ENCODE measurements at places on chromosomes 3 and 15.

- DNase-seq, result no peak
These were observed 20.3 kb downstream of the CAND2 start for GRCh38 chr3:12816521-12817342.

DNA sequence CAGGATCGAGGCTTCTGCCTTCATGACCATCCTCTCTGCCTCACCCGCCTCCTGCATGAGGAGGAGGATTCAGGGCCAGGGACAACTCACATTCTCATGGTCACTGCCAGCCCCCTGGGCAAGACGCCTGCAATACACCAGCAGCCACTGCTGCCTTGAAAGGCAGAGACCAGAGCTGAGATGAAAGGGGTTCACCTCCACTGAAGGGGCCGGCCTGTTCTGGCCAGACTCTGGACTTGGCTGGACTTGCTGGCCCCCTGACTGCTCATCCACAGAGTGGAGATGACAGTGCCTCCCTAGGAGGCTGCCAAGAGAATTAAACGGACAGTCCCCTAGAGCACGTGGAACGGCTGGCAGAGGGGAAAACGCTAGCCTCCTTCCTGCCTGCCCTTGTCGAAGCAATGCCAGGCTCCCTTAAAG, 35.2 kb downstream of the MGLL start:
- DNase-seq, result peak; percentile 45

- DNase-seq, result no peak
These were observed 1025.1 kb downstream of the OTOL1 start for GRCh38 chr3:162521669-162522068.

GRCh38 chr3:60579734-60580133, 671.5 kb downstream of the FHIT start:
- DNase-seq, result no peak

DNA sequence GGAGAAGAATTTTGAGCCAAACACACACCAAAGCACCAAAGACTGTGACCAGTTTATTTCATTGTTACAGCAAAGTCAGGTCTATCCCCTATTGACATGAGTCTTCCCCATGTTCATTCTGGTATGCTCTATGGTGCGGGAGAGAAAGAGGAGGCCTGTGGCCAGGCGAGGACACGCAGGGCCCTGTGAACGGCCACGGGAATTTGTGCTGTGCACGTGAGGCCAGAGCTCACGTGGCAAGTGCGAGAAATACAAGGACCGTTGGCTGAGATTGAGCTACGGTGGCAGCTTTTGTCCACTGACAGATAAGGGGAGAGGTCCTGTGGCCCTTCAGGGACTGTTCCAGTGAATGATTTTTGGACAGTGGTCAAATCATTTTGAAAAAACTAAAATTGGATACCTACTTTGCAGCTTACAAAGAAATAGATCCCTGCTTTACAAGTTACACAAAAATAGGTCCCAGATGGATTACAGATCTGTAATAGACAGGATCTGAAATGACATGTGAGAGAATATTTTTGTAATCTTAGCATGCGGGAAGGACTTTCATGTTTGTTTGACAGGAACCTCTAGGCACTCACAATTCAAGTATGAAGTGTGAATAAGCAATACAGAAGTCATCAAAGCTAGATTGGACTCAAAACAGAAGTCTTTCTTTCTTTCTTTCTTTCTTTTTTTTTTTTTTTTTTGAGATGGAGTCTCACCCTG, 9.2 kb downstream of the ZSCAN2 start:
- no peak for DNase-seq

DNA sequence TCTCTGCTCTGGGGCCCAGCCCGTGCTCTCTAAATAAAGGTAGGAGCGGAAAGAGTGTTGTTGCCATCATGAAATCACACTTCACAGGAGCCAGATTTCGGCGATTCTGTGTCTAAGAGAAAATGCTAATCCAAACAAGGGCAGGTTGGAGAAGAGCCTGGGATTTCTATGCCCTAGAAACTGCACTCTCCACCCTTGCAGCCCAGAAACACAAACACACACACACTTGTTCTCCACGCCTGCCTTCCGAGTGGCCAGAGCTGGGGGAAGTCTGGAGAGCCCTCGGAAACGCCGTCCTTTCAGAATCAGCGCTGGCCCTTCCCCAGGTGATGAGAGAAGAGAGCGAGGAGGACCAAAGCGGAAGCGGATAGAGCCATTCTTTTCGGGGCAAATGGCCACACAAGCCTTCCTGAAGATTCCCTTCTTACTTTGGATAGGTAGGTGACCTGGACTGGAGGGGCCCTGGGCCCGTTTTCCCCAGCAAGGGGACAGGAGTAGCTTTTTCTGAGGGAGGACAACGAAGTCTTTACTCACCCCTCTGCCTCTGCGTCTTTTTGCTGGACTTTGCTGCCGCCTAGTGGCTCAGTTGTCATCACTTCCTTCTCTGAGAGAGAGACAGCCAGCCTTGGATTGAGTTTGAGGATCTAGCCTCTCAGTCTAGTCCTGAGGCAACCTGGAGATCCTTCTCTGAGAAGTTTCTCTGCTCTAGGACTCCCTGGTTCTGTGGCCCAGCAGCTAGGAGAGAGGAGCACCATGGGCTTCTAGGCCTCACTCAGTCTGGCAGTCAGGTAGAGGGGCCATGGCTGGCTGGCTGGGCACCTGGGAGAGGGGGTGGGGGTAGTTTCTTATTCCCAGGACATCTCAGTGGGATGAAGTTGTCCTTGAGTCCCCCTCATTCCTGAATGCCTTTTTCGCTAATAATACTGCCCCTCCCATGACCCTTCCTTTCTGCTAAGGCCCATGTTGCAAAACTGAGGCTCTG, 37.7 kb downstream of the SENP8 start:
- DNase-seq, result peak; percentile 58

DNA sequence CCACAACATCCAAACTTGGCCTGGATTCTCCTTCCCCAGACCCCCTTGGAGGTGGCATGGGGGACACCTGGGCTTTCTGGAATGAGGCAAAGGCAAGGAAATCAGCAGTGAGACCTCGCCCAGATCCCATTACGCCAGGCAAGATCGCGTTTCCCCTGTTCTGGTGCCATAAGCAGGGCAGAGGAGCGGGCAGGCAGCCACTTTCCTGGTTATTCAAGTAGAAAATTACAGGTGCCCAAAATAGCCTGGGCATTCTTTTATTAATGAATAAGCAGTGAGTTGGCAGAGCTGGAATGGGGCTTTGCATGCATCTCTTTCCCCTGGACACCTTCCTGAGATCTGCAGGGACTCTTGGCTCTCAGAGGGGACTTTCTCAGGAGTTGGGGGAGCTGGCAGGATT, 31.5 kb upstream of the FAM107A start:
- DNase-seq, result peak; percentile 20

GRCh38 chr3:52259035-52259434, 13.5 kb downstream of the PPM1M start:
- no peak for DNase-seq

- no peak for DNase-seq
These were observed 86.5 kb downstream of the ANKRD28 start for GRCh38 chr3:15711281-15711680.

GRCh38 chr3:41200669-41201021, 1.3 kb downstream of the CTNNB1 start:
- no peak for DNase-seq

DNA sequence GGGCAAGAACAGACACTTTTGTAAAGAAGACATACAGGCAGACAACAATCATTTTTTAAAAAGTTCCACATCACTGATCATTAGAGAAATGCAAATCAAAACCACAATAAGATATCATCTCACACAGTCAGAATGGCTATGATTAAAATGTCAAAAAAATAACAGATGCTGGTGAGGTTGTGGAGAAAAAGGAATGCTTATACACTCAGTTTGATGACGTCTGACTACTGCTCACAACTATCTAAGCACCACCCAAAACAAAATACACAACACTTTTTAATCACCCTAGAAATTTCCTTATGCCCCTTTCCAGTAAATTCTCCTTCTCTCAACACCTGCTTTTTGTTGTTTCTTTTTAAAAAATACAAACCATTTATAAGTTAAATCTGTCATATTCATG, 228.8 kb downstream of the ISL2 start:
- DNase-seq, result no peak

DNA sequence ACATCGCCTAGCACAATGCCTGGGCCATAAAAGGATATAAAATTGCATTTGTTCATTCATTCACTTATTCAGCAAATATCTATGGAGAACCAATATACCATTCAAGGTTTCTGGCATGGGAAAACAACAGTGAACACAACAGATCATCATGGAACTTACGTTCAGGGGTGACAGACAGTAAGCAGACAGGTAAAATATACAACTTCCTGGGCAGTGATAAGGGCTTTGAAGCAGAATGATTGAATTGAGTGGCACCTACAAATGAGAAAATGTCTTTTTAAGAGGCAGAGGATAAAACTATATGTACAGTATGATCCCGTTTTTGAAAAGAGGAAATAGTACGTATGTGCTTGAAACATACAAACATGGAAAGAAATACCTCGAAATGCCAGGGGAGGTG, 39.2 kb downstream of the CMTM7 start:
- DNase-seq, result no peak

DNA sequence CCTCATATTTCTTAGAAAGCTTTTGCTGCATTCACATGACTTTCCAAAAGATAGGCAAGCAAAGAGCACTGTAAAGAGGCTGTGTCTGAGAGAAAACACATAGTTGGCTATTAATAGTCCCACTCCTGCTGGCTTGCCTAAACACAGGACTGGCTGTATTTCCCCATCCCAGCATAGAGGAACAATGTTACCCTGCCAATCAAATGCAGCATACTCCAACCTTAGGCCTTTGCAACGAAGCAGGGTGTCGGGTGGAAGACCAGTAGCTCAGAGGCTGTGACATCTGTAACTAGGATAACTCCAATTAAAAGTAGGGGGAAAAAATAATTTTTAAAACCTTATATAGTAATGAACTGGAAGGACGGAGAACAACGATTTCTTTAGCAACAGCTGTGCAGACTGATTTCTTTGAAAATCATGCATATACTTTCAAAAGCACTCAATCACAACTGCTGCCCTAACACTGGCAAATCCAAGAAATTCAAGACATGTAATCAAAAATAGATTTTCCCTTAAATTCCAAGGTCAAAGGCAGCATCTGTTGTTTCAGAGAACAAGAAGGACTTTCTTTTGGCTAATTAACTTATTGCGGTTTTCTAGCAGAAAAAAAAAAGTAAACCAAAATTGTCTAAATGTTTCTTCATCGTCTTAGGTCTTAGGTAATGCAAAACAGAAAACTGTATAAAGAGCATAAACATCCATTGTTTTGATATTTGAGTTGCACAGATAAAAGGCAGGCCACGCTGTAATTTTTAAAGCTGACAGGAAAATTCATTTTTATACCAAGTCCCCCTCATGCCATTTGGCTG, 139.3 kb downstream of the TNIK start:
- DNase-seq, result peak; percentile 14

DNA sequence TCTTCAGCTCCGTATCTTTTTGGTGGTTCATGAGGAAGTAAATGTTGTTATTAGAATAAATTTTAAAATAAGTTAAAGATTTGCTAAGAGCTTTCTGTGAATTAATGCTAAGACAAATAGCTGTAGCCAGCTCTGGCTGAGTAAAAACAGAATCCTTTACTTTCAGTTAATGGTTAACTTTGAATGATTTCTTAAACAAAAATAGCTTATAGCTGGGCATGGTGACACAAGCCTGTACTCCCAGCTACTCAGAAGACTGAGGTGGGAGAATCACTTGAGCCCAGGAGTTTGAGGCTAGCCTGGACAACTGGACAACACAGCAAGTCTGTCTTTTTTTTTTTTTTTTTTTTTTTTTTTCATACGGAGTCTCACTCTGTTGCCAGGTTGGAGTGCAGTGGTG, 25.0 kb downstream of the TCAIM start:
- DNase-seq, result no peak

- DNase-seq, result no peak
These were observed 145.4 kb downstream of the GAP43 start for GRCh38 chr3:115768661-115769060.

- no peak for DNase-seq
These were observed 3.7 kb upstream of the SLC9C1 start for GRCh38 chr3:112297714-112298113.

DNA sequence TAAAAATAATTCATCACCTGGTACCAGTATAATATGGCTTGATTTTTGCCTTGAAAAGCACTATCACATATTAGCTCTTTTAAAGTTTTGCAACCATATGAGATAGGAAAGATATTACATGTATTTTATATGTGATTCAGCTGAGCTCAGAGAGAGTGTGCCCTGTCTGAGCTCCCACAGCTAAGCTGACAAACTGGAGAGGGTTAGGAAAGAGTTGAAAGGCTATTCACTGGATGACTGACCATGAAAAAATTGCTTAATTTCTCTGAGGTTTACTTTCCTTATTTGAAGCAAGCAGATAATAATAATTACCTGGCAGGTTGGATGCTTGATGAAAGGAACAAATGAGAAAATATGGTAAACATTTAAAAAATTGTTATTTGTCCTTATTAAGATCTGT, 97.4 kb upstream of the CCDC80 start:
- no peak for DNase-seq

- DNase-seq, result no peak
These were observed 11.9 kb downstream of the LRCH3 start for GRCh38 chr3:197802779-197803459.

GRCh38 chr3:117129516-117129915, 419.9 kb downstream of the TUSC7 start:
- no peak for DNase-seq

DNA sequence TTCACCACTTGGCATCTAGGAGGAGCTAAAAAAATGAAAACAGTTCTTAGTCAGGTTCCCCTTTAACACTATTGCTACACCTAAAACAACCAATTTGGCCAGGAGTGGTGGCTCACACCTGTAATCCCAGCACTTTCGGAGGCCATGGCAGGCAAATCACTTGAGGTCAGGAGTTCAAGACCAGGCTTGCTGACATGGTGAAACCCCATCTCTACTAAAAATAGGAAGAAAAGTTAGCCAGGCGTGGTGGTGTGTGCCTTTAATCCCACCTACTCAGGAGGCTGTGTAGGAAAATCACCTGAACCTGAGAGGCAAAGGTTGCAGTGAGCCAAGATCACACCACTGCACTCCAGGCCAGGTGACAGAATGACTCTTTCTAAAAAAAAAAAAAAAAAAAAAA, 124.1 kb downstream of the DGKG start:
- no peak for DNase-seq

All from NCI-H2029 treated with DMSO at 0.1 percent for 48 hours (cell line).